CD4-positive, CD25-positive, alpha-beta regulatory T cell (primary cell): ENCODE measurements at places on chromosomes 6 and 20. TPM values are rescaled to one million over a fixed set of nuclear protein-coding genes. Genes with fewer than 3 reads are reported as not detected.

Gene C6orf132
- not detected for total RNA-seq

Gene DNAH8
- 0.05 TPM for total RNA-seq

Gene THBD
- not detected for total RNA-seq

DNA sequence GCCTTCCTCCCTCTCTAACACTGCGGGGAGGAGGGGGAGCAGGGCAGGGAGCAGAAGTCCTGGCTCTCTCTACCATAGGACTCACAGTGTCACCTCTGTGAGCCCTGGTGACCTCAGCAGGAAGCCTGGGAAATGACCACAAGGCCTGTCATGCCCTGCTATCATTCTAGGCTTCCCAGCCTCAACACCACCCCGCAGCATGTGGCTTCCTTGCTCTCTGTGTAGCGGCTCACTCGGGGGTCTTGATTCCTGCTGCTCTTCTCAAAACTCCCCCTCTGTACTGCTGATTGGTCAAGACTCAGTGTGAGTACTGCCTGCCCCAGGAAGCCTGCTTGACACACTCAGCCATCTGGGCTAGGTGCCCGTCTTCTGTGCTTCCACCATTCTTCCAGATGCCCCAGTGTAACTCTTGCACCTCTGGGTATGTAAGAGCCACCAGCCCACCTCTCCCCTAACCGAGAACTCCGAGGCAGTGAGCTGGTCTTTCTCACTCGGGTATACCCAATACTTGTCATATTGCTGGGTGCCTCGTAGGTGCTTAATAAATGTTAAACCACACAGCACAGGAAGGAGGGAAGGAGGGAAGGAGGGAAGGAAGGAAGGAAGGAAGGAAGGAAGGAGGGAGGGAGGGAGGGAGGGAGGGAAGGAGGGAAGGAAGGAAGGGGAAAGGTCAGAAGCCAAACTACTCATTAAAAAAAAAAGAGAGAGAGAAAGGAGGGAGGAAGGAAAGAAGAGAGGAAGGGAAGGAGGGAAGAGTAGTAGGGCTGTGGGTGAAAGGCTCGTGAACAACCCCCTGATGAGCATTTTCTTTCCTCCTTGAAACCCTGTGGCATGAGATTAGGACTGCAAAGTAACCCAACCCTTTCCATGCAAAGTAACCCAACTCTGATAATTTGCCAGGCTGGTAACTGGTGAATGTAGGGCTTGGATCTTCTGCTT, 5.0 kb downstream of the MDFI start:
- DNase-seq = no peak
- no peaks in the 10 kb centered on the region for H3K36me3 ChIP-seq
- no peak overlapping the region for H3K27ac ChIP-seq
- H3K4me1 ChIP-seq = peaks cover 5% of the 10 kb centered on the region
- no peaks in the 10 kb centered on the region for H3K27me3 ChIP-seq
- no peak overlapping the region for H3K4me3 ChIP-seq

DNA sequence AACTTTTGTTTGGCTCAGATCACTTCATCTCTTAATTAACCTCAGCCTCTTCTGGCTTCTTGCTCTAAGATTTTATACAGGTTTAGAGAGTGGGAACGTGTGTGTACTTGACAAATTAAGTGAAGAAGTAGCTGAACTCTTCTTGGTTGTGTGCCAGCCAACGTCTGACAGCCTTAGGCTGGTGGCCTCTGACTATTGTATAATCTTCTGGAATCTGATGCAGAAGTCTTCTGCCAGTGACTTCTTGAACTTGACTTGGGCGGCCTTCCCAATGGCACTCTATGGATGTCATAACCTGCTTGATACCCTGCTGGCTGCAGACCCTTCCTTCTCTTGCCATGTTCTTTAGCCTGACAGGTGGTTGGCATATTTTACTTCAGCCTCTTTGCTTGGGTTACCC, 660.5 kb downstream of the DOK5 start:
- no peak overlapping the region for H3K4me3 ChIP-seq
- no peaks in the 10 kb centered on the region for H3K36me3 ChIP-seq
- H3K4me1 ChIP-seq = no peaks in the 10 kb centered on the region
- H3K27ac ChIP-seq = no peak overlapping the region
